MV-4-11 (cell line): ENCODE measurements at places on chromosomes 4 and X.

GRCh38 chr4:89295415-89295927 lies 12.1 kb downstream of the GPRIN3 start:
- no peak for DNase-seq

- DNase-seq: peak; percentile 48
These were observed 6.9 kb downstream of the SH3TC1 start for GRCh38 chr4:8205749-8206611.

DNA sequence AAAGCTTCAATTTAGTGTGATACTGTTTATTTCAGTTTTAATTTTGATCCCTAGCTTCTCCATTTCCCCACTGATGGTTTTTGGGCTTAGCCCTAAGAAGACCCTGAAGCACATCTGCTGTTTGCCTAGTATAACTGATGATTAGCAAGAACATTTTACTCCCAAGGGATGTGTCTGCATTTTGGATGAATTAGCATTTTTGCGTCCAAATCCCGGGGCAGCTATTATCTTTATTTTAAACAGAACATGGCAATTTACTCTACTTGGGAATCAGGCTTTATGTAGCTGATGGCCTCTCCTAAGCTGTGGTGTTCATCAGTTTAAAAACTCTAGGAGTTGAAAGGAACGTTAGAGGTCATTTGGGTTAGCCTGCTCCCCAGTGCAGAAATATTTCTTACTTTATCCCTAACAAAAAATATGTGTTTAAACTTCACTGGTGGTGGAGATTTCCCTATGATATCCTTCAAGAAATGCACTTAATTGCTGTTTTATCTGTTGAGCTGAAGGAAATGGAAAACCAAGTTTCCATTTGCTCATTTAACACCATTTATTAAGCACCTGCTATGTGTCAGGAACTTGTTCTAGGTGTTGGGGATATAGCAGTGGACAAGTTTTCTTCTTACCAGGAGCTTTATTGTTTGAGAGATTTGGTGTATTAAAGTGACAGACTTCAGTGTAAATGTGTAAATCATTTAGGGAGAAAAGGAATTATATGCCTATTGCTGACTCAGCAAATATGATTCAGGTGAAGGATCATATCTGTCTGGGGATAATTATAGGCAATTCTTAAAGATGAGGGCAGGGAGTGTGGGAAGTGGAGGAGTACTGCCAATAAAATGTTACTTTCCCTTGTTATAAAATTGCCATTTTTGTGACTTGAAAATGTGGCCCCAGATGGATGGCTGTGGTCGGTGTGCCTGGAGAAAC lies 3.4 kb downstream of the SEPTIN11 start:
- no peak for DNase-seq

GRCh38 chrX:20495575-20495974 lies 228.9 kb upstream of the RPS6KA3 start:
- DNase-seq: no peak

DNA sequence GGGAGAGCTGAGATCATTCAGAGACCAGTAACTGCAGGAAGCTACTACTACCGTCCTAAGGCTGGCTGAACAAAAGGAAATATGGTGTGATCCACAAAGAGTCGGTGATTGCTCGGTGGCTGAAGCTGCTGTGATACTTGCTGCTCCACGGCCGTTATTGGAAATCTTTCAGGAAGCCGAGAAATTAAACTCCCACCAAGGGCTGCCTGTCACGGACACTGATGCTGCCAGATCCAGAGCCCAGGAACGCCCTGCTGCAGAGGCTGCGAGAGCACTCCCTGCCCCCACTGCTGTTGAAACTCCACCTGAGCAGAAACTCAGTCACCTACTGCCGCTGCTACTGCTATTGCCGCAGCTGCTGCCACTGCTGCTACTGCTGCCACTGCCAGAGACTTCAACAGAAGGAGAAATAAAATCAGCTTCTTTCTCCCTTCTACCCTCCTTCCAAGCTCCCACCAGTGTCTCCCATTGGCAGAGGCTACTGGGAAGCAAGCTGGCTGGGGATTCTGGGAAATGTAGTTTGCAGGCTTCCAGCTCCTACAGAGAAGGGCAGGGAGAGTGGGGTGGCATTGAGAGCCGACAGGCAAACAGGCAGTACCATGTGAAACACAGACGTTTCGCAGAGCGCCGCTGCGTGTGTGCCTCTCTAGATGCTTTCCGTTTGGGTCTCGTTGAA lies 126.0 kb upstream of the ENPP6 start:
- DNase-seq: peak; percentile 60

DNA sequence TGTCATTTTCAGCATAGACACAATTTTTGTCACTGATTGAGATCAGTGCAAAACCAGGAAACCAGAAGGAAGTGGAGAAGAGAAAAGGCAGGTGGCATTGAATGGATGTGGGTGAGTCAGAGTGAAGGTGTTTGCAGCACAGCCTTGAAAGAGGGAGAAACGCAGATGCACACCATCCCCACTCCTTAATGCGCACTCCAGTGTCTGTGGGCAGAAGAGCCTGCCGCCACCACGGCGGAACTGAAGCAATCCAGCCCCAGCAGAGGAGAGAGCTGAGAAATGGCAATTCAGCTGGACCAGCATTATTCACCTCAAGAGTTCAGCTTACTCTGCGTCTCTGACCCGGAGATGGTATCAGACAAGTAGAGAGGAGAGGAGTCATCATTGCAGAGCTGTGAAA lies 393.1 kb upstream of the FRG1 start:
- DNase-seq: no peak

GRCh38 chr4:101349801-101350064 lies 2.4 kb upstream of the PPP3CA start:
- no peak for DNase-seq

GRCh38 chr4:2093265-2093664 lies 34.1 kb downstream of the NAT8L start:
- no peak for DNase-seq

DNA sequence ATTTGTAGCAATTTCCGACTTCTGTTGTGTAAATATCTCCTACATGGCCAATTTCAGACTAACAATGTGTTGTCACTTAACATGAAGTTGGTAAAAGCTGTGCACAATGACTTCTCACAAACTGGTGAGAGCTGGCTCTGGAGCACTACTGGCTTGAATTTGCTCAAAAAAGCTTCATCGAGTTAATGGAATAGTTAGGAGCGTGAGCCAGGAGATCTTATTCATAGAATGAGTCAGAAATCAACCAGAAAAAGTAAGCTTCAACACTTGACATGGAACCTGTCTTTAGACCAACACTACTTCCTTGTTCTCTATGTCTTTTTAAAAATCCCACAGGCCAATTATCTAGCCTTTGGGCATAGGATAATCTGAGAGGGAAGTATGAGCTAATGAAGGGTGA lies 7.9 kb upstream of the CHRDL1 start:
- no peak for DNase-seq

DNA sequence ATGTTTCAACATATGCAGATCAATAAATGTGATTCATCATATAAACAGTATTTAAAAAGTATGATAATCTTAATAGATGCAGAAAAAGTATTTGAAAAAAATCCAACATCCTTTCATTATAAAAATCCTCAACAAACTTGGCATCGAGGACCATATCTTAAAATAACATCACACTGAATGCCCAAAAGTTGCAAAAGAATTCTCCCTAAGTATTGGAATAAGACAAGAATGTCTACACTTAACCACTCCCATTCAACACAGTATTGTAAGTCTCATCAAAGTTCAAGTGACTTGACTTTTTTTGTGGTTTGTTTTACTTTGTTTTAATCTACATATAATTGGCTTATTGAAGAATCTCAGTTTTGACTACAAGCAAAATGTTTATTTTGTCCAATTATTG lies 779.0 kb upstream of the SLIT2 start:
- DNase-seq: no peak

GRCh38 chr4:149987330-149988086 lies 90.7 kb upstream of the DCLK2 start:
- DNase-seq: no peak

DNA sequence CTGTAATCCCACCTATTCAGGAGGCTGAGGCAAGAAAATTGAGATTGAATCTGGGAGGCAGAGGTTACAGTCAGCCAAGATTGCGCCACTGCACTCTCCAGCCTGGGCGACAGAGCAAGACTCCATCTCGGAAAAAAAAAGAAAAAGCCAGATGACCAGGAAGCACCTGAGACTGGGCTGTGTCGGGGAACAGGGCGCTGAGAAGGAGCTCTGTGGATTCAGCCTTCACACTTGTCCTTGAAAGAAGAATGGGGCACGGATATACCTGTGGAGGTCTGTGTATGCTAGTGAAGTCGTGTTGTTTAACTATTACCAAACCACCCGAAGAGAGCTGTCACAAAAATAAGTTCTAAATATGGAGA lies 39.3 kb upstream of the TADA2B start:
- DNase-seq: no peak

- no peak for DNase-seq
These were observed 77.5 kb downstream of the IL15 start for GRCh38 chr4:141713771-141714445.

DNA sequence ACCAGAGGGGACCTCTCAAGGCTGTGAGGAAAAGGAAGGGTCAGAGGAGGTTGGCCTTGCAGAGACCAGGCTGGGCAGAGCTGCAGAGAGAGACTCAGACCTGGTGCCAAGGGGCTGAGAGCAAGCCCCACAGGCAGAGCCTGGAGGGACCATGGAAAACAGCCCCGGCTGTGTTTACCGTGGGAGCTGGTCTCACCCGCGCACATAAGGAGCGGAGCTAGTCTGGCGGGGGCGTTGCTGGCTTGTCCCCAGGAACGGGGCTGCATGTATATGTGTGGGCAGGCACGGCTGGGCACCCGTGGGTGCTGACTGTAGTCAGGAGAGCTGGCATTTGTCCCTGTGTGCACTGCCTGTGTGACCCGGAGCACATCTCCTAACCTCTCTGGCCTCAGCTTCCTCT lies 45.7 kb downstream of the C4orf50 start:
- DNase-seq: no peak

GRCh38 chrX:140918398-140919038 lies 83.9 kb upstream of the SPANXB1 start:
- peak; percentile 73 for DNase-seq

GRCh38 chr4:17098996-17099395 lies 200.6 kb upstream of the LDB2 start:
- DNase-seq: no peak
